Activated CD8-positive, alpha-beta T cell treated with anti-CD3 and anti-CD28 coated beads for 36 hours (primary cell): ENCODE measurements at places on chromosomes 4 and X. TPM values are rescaled to one million over a fixed set of nuclear protein-coding genes. Genes with fewer than 3 reads are reported as not detected.

DNA sequence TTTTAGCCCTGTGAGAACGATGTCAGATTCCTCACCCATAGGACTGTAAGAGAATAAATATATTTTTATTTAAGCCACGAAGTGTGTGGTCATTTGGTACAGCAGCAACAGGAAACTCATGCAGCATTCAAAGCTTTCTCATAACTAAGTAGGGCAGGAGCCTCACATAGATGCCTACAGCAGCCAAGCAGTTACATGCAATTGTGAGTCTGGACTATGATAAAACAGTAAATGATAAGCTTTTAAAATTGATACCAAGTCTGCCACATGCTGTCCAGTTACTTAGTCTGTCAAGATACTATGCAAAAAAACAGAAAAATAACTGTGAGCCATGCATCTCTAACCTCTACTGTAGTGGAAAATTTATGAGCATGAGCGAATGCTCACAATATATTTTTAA, 359.6 kb downstream of the HS3ST1 start:
- no peaks in the 10 kb centered on the region for H3K36me3 ChIP-seq
- H3K4me3 ChIP-seq = no peak overlapping the region
- H3K27ac ChIP-seq = no peak overlapping the region
- H3K4me1 ChIP-seq = no peaks in the 10 kb centered on the region

DNA sequence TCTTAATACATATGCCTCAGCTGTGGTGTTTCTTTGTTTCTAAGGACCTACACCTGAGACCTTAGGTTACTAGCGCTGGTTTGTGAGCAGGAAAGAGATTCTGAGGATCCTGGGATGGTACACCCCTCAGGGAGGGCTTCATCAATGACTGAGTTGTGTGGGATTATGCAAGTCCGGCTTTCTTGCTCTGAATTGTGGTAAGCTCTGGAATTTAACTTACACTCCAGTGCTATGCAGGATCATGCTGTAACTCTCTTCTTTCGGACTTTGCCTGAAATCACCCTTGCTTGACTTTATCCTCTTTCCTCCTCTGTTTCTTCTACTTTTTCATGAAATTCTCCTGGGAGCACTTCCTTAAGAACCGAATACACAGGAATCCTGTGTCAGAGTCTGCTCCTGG, 431.5 kb upstream of the BOD1L1 start:
- H3K27me3 ChIP-seq = no peaks in the 10 kb centered on the region
- H3K4me3 ChIP-seq = no peak overlapping the region
- H3K4me1 ChIP-seq = no peaks in the 10 kb centered on the region
- H3K36me3 ChIP-seq = no peaks in the 10 kb centered on the region

GRCh38 chr4:129043523-129043922, 49.8 kb downstream of the SCLT1 start:
- H3K4me3 ChIP-seq = no peak overlapping the region
- peaks cover 7% of the 10 kb centered on the region for H3K36me3 ChIP-seq
- peaks cover 9% of the 10 kb centered on the region for H3K4me1 ChIP-seq
- no peak overlapping the region for H3K27ac ChIP-seq
- H3K27me3 ChIP-seq = no peaks in the 10 kb centered on the region
- DNase-seq = peak; percentile 13

DNA sequence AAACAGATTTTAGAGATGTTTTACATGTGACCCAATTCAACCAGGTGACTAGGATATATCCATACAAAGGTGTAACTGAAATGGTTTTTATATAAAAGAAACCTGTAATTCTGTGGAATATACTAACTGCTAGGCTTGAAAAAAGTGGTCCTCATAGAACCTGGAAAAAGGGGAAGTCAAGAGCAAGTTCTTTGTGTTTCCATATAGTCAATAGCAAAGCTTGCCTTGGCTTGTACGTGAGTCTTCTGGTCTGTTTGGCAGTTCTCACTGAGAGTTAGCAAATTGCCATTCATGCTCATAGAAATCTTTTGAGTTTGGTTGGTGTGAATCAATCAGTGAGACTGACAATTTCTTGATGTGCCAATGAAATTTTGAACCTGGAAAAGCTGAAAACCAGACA, 79.4 kb upstream of the SMIM10 start:
- H3K36me3 ChIP-seq = no peaks in the 10 kb centered on the region
- peaks cover 18% of the 10 kb centered on the region for H3K4me1 ChIP-seq
- no peak overlapping the region for H3K27ac ChIP-seq
- H3K4me3 ChIP-seq = no peak overlapping the region
- no peaks in the 10 kb centered on the region for H3K27me3 ChIP-seq

Gene PHEX
- total RNA-seq = 25.2 TPM

Gene MMRN1
- not detected for total RNA-seq
